ENCODE measurements at places on chromosomes 6 and 20.

DNA sequence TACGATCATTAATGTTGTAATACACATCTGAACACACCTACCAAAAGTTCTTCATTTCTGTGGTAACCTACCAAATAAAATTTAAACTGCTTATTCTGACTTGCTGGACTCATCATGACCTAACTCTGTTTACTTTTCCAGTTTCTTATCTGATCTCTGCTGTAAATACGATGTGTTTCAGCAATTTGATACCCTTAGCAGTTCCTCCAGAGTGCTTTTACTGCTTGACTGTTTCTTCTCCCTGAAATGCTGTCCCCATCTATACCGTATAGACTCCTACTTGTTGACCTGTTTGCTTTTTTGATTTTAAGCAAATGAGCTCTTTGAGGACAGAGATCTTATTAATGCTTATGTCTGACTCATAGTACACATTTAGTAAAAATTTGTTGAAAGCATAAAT lies 119.5 kb downstream of the SCAF8 start:
- no peak for DNase-seq

GRCh38 chr20:51678026-51678697 lies 90.0 kb downstream of the ATP9A start:
- DNase-seq: no peak

DNA sequence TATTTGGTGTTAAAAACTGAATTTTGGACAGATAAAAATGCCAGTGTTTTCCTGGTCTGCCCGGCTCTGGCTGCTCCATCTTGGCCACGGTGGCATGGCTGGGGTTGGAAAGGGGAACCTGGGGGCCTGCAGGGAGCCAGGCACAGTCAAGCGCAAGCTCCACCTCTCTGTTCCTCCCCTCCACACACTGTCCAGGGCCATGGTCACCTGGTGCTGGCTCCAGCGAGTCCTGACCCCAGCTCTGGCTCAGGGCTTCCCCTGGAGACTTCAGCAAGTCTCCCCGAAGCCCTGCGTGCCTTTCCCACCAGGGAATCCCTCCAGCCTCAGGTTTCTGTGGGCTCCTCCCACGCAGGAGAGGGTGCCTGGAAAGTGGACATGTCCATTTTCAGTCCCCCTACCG lies 298.5 kb downstream of the QKI start:
- DNase-seq: no peak

- no peak for DNase-seq
Observed at GRCh38 chr20:44700306-44700705, 14.9 kb upstream of the CCN5 start.

DNA sequence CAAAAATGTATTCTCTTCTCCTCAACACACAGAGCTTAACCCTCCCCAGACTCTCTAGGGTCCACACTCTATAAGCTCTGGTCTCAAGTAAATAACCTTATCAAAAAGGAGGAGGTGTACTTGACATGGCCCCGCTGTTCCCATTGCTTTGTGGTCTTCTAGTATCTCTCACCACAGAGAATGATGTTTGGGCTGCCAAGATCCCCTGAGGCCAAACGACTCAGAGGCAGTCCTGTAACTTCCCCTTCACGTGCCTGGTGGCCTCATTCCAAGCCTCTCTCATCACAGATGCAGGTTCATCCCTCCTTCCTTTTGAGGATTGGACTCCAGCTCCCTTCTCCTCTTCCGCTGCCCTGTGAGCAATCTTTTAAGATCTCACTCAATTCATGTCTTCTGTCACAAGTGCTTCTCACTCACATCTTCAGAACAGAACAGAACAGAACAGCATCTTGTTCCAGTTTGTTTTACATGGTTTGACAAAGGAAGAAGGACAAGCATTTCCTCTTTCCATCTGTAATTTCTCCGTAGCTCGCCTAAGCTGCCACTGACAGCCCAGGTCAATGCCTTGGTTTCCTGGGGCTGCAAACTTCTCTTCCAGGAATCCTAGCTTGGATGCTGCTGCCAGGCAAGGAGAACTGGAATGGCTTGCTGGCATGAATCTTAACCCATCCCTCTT lies 541.5 kb downstream of the CD83 start:
- no peak for DNase-seq

DNA sequence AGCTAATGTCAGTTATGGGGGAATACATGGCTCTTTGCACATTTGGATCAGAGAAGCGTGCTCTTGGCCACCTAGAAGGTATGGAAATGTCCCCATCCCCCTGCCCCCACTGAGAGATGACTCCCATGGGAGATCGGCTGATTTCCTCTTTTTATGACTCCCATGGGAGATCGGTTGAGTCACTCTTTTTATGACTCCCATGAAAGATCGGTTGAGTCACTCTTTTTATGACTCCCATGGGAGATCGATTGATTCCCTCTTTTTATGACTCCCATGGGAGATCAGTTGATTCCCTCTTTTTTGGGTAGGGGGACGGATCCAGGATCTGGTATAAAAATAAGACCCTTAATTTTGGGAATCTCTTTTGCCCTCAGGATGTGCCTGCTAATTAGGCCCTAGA lies 10.3 kb upstream of the TAAR9 start:
- DNase-seq: no peak

- no peak for DNase-seq
Observed at GRCh38 chr6:141199074-141199473, 933.7 kb upstream of the GJE1 start.

- DNase-seq: peak; percentile 47
Observed at GRCh38 chr20:3786126-3786484, 435 bp downstream of the CENPB start.

- no peak for DNase-seq
Observed at GRCh38 chr6:16477367-16478149, 239.2 kb downstream of the GMPR start.

- DNase-seq: no peak
Observed at GRCh38 chr20:50560867-50561266, 50.7 kb downstream of the PTPN1 start.

GRCh38 chr20:34904202-34904621 lies 27.8 kb downstream of the ACSS2 start:
- no peak for DNase-seq

GRCh38 chr6:83071023-83071422 lies 3.6 kb downstream of the DOP1A start:
- no peak for DNase-seq

All from CD4-positive, alpha-beta T cell treated with Interleukin-4 for 1 hour (primary cell).